ENCODE measurements at places on chromosomes 6 and 20.

GRCh38 chr20:25078662-25079061 lies 3.3 kb downstream of the VSX1 start:
- H3K27ac ChIP-seq = no peak overlapping the region
- H3K36me3 ChIP-seq = no peaks in the 10 kb centered on the region
- no peak overlapping the region for H3K4me3 ChIP-seq
- no peaks in the 10 kb centered on the region for H3K4me1 ChIP-seq
- no peak for DNase-seq
- H3K27me3 ChIP-seq = peaks cover 87% of the 10 kb centered on the region

GRCh38 chr6:115573861-115574260 lies 486.8 kb downstream of the FRK start:
- H3K4me3 ChIP-seq = no peak overlapping the region
- DNase-seq = no peak
- no peaks in the 10 kb centered on the region for H3K4me1 ChIP-seq
- H3K36me3 ChIP-seq = no peaks in the 10 kb centered on the region
- no peak overlapping the region for H3K27ac ChIP-seq
- H3K27me3 ChIP-seq = no peaks in the 10 kb centered on the region

- H3K27ac ChIP-seq = no peak overlapping the region
- peaks cover 6% of the 10 kb centered on the region for H3K36me3 ChIP-seq
- H3K27me3 ChIP-seq = no peaks in the 10 kb centered on the region
- no peak for DNase-seq
- no peak overlapping the region for H3K4me3 ChIP-seq
These were observed 19.7 kb upstream of the RNF8 start for GRCh38 chr6:37334047-37334446.

DNA sequence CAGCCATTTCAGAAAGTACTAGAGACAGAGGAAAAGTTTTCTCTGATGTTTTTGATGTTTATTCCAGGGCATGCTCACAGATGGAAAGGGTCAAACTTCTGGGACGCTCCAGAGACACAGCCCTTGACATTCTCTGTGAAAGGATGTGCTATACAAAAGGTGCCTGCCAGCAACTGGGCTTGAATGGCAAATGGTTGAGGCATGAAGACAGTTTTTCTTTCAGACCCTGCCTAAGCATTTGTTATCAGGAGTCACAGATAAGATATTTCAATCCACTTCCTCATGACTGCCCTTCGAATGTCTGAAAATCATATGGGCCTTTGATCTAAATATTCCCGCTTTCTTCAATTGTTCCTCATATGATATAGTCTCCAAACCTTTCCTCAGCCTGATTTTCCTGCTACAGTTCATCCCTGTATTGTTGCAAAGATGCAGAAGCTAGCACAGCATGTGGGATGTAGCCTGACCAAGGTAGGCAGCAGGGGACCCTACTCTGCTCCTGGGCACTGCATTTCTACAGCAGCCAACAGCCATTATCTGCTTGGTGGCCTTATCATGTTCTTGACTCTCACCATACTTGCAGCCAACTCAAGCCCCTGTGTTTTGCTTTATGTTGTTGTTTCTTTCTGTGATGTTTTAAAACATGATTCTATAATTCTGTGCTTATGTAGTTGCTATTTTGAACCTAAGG lies 14.6 kb upstream of the TXLNB start:
- DNase-seq = no peak
- H3K4me3 ChIP-seq = no peak overlapping the region
- no peaks in the 10 kb centered on the region for H3K36me3 ChIP-seq
- H3K27me3 ChIP-seq = no peaks in the 10 kb centered on the region
- H3K4me1 ChIP-seq = peaks cover 7% of the 10 kb centered on the region

DNA sequence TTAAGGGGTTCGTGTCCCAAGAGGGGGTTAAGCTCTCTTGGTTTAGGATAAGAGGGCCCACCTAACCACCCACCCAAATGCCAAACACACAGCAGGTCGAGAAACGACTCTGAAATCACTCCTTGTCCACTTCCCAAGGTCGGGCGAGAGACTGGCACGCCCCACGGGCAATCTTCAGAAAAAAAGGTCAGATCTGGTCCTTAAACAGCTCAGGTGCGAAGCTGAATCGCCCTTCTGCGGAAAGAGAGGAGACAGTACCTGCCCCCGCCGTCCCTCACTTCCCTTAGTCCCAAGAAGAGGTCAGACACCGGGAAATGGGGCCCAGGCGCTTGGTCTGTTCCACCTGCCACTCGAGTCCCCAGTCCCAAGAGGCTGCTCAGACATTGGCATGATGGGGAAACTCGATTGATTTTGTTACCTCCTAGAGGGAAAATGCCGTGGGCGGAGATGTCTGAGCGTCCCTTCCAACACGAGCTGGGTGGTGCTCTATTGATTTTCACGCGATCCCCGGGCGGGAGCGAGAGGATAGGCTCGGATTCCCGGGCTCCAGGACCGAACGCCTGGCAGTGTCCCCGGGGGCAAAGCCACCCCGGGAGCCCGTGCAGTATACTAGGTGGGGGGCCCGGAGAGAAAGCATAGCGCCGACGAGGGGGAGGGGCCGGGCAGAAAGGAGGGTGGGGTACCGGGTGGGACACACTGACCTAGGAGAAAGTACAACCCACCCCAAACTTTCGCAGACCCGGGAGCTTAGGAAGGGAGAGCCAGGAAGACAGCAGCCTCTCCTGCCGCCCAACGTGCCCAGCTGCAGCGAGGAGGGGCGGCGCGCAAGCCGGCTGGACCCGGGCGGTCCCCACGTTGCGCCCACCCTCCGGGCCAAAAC lies 1.1 kb upstream of the SAMD5 start:
- H3K4me3 ChIP-seq = peak overlapping the region; percentile 83
- H3K36me3 ChIP-seq = peaks cover 2% of the 10 kb centered on the region
- H3K4me1 ChIP-seq = peaks cover 22% of the 10 kb centered on the region
- peak; percentile 23 for DNase-seq
- H3K27me3 ChIP-seq = peaks cover 39% of the 10 kb centered on the region
- H3K27ac ChIP-seq = peak overlapping the region; percentile 91

GRCh38 chr6:137145421-137145820 lies 28.0 kb downstream of the IL22RA2 start:
- H3K36me3 ChIP-seq = no peaks in the 10 kb centered on the region
- no peak overlapping the region for H3K4me3 ChIP-seq
- H3K4me1 ChIP-seq = no peaks in the 10 kb centered on the region
- DNase-seq = no peak
- H3K27me3 ChIP-seq = no peaks in the 10 kb centered on the region

DNA sequence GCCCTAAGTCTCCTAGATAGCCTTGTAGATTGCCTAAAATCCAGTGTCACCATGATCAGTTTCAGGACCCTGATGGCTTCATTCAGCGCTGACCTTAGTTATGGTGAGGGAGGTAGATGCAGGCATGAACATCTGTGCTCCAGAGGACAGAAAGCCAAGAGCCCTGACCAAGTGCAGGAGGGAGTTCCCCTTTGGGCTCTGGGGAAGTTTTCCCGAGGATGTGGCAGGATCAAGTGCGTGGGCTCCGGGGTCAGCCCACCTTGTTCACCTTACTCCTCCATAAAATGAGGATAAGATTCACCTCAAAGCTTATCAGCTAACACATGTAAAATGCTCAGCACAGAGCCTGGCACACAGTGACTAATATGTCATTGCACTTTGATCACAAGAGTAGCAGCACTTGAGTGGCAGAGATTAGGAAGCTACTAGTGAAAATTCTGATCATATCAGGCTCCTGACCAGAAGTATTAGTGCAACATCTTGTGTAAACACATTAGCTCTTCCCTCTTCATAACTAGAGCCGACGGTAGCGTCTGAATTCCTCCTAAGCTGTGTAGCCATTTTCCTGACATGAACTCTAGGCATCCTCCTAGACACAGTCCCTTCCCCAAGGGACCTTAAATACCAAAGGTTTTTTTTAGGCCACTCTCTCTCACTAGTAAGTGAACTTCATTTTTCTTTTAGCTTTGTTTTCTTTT lies 125.2 kb downstream of the SULF2 start:
- peak overlapping the region; percentile 11 for H3K27ac ChIP-seq
- no peak for DNase-seq
- H3K27me3 ChIP-seq = no peaks in the 10 kb centered on the region
- H3K4me1 ChIP-seq = peaks cover 7% of the 10 kb centered on the region
- H3K36me3 ChIP-seq = peaks cover 12% of the 10 kb centered on the region
- no peak overlapping the region for H3K4me3 ChIP-seq

GRCh38 chr6:1384549-1385128 lies 4.7 kb upstream of the FOXF2 start:
- H3K36me3 ChIP-seq = no peaks in the 10 kb centered on the region
- DNase-seq = no peak
- H3K27ac ChIP-seq = no peak overlapping the region
- no peak overlapping the region for H3K4me3 ChIP-seq
- peaks cover 84% of the 10 kb centered on the region for H3K27me3 ChIP-seq

GRCh38 chr6:333379-334002 lies 41.2 kb downstream of the DUSP22 start:
- no peak for DNase-seq
- H3K4me3 ChIP-seq = no peak overlapping the region
- H3K27ac ChIP-seq = no peak overlapping the region
- H3K27me3 ChIP-seq = no peaks in the 10 kb centered on the region
- no peaks in the 10 kb centered on the region for H3K4me1 ChIP-seq
- H3K36me3 ChIP-seq = peaks cover 3% of the 10 kb centered on the region

DNA sequence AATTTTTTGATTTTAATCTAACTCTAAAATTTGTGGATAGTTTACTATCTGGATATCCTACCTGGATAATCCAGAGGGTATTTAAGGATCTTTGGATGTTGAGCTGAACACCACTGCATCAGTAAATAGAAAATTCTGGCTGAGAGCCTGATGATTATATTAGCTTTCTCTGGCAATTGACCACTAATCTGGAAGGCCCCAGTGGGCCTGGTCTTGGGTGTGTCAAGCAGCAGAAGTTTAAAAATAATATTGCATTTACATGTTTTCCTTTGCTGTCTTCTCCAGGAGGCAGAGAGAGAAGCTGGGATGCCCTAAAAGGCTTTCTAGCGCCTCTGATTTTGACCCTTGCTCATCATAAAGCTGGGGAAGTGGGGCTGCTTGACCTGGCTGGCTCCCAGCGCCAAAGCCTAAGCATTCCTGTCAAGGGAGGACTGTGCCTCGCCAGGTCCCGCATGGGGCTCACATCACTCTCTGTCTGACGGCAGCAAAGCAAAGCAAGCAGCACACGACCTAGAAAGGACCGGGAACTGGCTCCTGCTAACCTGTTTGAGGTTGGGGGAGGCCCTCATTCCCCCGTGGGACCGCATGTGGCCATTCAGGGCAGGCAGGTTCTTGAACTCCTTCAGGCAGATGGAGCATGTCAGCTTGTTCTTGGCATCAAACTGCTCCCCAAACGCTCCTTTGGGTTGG lies 46.6 kb upstream of the MRPS10 start:
- no peaks in the 10 kb centered on the region for H3K27me3 ChIP-seq
- H3K4me3 ChIP-seq = no peak overlapping the region
- peaks cover 2% of the 10 kb centered on the region for H3K36me3 ChIP-seq

DNA sequence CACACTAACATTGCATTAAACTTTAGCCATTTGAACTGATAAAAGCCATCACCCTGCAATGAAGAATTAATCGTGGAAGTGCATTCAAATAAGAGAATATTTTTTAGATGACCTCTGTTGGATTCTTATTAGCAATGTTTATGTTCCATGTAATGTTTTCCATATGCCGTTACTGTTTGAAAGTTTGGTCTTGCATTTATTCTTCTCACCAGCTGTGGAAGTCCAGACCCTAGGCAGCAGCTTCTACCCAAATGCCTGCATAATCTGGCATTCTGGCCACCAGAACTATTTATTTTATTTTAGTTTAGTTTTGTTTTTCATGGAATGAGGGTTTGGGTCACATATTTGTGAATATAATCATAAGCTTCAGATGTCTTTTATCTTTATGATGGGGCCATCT lies 140.4 kb downstream of the SAMD5 start:
- no peak overlapping the region for H3K27ac ChIP-seq
- H3K27me3 ChIP-seq = peaks cover 6% of the 10 kb centered on the region

DNA sequence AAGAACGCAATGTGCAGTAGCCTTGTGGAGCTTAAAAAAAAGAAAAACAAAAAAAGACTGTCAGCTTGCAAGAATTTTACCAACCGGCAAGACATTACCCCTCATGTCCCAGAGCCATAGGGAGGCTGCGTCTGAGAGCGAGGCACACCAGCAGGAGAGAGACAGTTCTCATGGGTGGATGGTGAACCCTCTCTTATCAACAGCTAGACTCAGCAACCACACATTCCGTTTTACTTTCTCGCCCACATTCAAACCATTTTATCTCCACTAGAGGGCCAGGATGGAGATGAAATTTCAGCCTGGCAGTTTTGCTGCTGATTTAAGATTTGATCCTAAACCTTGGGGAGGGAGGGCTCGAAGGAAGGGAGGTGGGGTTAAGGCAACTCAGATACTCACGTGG lies 247.0 kb downstream of the ATXN1 start:
- DNase-seq = no peak
- H3K4me3 ChIP-seq = no peak overlapping the region
- H3K27me3 ChIP-seq = no peaks in the 10 kb centered on the region

GRCh38 chr20:47907031-47907675 lies 121.9 kb upstream of the SULF2 start:
- H3K36me3 ChIP-seq = no peaks in the 10 kb centered on the region
- H3K4me1 ChIP-seq = peaks cover 16% of the 10 kb centered on the region
- no peak overlapping the region for H3K4me3 ChIP-seq
- no peak for DNase-seq
- no peak overlapping the region for H3K27ac ChIP-seq

GRCh38 chr20:15862178-15862577 lies 711.1 kb downstream of the KIF16B start:
- H3K36me3 ChIP-seq = no peaks in the 10 kb centered on the region
- H3K27me3 ChIP-seq = no peaks in the 10 kb centered on the region
- H3K4me1 ChIP-seq = peaks cover 10% of the 10 kb centered on the region
- no peak for DNase-seq
- H3K27ac ChIP-seq = no peak overlapping the region

DNA sequence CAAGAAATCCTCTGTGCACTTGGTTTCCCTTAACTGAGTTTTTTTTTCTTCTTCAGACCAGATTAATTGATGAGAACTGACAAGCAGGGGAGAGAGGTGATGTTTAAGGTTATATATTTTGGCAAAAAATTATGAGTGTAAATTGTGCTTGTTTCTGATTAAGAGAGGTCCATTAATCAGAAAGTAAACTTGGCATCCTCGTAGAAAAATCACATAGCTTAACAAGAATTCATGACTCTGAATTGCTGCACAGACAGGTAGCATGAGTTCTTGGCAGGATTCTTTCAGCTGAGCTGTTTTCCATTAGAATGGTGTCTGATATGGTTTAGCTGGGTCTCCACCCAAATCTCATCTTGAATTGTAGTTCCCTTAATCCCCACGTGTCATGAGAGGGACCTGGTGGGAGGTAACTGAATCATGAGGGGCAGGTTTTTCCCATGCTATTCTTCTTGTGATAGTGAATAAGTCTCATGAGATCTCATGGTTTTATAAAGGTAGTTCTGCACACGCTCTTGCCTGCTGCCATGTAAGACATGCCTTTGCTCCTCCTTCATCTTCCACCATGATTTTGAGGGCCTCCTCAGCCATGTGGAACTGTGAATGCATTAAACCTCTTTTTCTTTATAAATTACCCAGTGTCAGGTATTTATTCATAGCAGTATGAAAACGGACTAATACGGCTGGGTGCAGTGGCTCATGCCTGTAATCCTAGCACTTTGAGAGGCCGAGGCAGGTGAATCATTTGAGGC lies 34.2 kb upstream of the DDR1 start:
- no peak overlapping the region for H3K4me3 ChIP-seq
- peaks cover 1% of the 10 kb centered on the region for H3K4me1 ChIP-seq
- no peak for DNase-seq
- peaks cover 1% of the 10 kb centered on the region for H3K36me3 ChIP-seq
